HT-29 (cell line): ENCODE measurements at places on chromosomes 12 and 14. TPM values are rescaled to one million over a fixed set of nuclear protein-coding genes. Genes with fewer than 3 reads are reported as not detected.
A peak's percentile ranks its signal among the peaks of the same experiment; 100 is the strongest.

- no peak for DNase-seq
Measured at GRCh38 chr12:1282670-1283315, 291.8 kb downstream of the ERC1 start.

DNA sequence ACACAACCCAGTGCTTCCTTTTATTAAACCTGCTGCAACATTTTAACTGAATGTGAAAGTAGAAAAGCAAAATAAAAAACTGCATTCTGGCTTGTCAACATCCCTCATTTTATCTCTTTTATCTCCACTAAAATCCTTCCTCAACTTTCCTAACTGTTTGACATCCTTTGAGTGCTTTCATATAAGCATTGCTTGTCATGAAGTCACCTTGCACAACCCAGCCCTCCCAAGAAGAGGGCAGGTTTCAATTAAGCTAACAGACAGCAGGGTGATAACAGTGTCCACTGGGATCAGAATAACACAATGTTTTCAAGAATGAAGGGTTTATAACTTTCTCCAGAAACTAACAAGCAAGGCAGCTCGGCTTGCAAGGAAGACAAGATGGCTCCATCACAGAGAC lies 16.3 kb upstream of the TSPAN8 start:
- no peak for DNase-seq

GRCh38 chr12:79367032-79367589 lies 323.7 kb downstream of the PAWR start:
- no peak for DNase-seq

DNA sequence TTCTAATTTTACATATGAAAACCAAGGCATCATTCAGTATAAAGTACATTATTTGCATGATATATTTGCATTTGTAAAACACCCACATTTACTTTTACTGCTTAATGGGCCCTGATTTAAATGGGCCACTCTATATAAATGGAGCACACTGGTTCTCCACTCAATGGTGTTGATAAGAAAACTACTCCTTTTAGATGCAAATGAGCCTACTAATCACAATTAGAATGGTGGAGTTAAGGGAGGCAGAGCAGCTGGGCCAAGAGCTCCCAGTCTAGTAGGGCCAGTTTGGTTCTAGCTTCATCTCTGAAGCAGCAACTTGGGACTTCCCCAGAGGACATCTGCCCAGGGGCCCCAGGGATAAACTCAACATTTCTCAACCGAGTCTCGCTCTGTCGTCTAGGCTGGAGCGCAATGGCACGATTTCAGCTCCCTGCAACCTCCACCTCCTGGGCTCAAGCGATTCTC lies 120.7 kb downstream of the FOXN3 start:
- DNase-seq = no peak

DNA sequence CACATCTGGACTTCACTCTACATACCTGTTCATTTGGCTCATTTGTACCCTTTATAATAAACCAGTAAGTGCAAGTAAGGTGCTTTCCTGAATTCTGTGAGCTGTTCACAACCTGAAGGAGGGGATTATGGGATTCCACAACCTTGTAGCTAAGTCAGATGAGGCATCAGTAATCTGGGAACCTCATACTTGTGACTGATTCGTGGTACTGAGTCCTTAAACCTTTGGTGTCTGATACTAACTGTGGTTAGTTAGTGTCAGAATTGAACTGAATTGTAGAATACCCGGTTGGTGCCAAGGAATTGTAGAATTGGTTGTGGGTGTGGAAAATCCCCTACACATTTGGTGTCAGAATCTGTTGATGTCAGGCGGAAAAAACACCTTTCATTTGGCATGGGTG lies 83.4 kb downstream of the TMX1 start:
- no peak for DNase-seq

GRCh38 chr12:83197483-83197914 lies 510.8 kb downstream of the TMTC2 start:
- DNase-seq = no peak

DNA sequence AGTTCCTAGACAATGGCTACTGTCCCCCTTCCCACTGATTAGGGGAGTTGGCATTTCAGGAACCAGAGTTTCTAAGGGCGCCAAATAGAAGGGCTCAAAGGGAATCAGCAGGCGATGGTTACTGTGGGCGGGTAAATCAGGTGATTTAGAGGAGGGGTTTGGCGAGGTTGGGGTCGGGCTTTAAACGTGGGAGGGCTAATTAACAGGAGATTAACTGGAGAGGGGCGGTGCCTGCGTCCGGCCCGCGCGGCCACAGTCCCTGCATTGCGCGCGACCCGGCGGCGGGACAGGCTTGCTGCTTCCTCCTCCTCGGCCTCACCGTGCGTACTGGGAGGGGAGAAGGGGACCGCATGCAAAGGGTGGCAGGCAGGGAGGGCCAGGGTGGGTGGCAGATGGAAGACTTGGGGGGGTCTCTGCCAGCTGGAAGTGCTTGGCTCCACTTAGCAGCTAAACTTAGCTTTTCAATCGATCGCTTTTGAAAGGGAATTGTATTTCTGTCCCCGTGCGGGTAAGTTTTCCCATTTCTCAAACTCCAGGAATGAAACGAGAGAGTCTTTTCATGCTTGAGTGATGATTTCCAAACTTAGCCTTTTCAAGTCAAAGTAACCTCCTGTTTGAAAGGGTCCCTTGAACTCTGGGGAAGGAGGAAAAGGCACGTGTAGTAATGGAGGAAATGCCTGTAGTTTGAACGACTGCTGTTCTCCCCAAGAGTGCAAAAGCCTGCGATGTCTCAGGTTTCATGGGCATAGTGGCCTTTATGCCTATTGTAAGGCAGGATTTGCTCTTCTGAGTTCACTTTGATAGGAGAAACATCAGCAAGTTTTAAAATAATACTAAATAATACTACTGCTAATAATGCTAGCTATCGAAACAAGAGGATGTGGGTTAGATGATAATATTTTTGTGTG lies at the start of gene MGST1:
Gene MGST1, plus strand, starts transcription at position 255 of the 908 bp plus-strand sequence. CDS start 6,608 bp downstream, outside the sequence.
- peak; percentile 88 for DNase-seq

DNA sequence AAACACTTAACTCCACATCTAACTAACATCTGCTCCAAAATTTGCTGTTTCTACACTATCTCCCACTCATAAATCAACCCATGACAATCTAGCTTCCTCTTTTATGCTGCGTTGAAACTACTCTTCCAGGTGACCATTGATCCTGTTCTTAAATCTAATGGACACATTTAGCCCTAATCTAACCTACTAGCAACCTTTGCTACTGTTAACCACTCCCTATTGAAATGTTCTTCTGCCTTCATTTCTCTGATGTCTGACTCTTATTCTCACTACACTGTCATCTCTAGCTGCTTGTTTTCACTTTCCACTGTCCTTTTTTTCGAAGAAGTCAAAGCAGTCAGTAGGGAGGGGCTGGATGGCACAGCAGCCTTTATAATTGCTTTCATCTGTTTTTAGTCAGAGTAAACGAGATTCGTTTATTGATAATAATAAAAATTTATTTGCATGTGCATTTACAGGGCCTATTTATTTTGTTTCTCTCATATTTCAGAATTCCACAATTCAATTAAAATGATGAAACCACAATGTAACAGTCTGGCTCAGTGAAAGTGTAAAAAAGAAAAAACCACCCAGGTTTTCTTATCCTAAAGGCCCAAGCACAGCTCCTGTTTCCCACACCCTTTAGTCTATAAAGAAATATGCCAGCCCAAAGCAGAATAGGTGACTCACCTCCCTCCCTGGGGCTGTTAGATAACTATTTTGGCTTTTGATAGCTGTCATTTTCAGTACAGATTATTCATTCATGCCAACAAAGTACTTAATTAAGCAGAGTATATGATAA lies 44.9 kb downstream of the ATP2B1 start:
- no peak for DNase-seq

DNA sequence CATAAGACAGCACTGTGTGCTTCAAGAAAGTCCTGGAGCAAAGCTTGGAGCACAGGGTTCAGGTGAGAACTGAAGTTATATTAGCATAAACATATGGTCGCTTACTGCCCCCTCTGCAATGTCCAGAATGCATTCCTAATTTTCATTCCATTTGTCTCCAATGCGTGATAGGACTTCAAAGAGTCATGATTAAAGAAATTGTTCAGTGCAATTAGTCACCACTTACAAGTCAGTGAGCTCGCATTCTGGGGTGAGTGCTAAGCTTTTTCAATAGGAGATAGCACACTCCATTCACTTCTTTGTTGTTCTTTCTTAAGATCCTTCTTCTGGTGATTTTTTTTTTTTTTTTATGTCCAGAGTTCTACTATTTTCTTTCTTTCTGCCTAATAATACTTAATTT lies 398.4 kb downstream of the SYT1 start:
- DNase-seq = no peak

DNA sequence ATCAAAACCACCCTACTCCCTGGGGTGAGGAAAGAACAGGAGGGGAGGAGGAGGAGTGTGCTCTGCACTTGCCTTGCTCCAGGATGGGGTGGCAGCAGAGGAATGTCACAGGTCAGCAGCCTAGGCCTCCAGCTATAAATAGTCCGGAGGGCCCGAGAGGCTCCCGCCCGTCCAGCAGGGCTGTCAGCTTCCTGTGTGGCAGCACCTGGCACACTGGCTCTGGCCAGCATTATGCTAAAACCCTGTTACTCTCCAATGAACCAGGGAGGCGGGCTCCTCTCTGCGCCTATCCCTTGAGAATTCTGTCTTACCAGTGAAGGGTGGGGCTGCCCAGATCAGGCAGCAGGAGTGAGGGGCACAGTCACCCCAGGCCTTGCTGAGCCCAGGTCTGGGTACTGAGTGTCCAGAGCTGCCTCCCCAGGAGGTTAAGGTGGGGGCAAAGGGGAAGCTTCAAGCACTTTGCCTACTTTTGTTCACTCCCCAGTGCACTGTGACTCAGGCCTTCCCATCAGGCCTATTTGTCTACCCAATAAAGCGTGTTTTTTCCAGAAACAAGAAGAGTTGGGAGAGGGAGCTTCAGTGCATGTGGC lies 1.2 kb upstream of the COX14 start:
- DNase-seq = peak; percentile 80

DNA sequence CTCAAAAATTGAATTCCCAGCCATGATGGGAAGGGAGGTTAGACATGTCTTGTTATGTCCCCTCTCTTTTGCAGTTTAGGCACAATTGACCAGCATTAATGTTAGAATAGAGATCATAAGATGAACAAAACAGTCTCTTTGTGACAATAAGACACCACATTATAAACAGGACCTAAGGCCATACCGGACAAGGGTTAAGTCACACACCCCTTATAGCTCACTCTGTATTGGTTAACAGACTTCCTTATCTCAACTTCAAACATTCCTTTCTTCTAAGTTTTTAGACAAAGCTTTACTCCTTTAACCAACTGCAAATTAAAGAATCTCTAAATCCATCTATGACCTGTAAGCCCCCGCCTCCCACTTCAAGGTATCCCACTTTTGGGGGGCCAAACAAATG lies 81.1 kb upstream of the CPM start:
- DNase-seq = no peak

KRT71 gene
- not detected in 2 replicates for total RNA-seq

TMCC3 gene
- total RNA-seq = 2.9 and 3.0 TPM in 2 replicates

TSPAN19 gene
- total RNA-seq = not detected in 2 replicates

POTEM gene
- total RNA-seq = 0.10 TPM in 1 of 2 replicates, not detected in the other
